ENCODE measurements at places on chromosomes 13 and 19. TPM values are rescaled to one million over a fixed set of nuclear protein-coding genes. Genes with fewer than 3 reads are reported as not detected.

DNA sequence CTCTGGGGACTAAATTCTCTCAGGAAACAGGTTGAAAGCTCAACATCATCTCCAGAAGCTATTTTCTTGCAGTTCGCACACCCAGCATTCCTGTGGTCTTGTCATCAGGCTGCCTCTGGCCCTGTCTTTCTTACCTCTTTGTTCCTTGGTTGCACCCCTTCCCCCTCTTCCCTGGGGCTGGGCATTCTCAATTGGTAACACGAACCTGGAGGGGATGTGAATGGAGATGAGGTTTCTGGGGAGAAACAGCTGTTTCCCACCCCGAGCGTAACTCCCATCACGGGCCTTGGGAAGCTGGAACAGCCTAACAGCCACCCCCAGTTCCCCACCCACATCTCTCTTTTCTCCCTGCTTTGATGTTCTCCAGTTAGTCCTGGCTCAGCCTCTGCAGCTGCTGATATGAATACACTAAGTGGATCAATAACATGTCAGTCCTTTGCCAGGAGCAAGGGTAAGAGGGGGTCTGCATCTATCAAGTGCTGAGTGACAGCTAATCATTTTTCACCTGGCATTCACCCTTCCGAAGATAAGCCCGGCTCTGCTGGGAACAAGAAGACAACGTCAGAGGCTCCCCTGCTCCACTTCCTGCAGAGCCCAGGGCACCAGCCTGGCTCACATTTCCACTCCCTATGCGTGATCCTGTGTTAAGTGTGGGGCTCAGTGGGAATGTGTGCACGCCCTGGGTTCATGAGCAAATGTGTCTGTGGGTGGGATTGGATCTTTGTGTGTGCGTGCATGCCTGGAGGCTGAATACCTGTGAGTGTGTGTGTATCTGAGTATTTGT is 74.0 kb upstream of the KCTD15 start:
- no peak overlapping the region for H3K27ac ChIP-seq
- no peaks in the 10 kb centered on the region for H3K27me3 ChIP-seq
- no peak overlapping the region for H3K4me3 ChIP-seq
- H3K36me3 ChIP-seq, result no peaks in the 10 kb centered on the region

IL11 gene
- total RNA-seq, result not detected

- H3K36me3 ChIP-seq, result no peaks in the 10 kb centered on the region
- H3K27ac ChIP-seq, result no peak overlapping the region
Measured at GRCh38 chr19:5341448-5341820, 822 bp upstream of the PTPRS start.

- DNase-seq, result no peak
- no peak overlapping the region for H3K27ac ChIP-seq
- H3K27me3 ChIP-seq, result no peaks in the 10 kb centered on the region
- H3K4me1 ChIP-seq, result no peaks in the 10 kb centered on the region
Measured at GRCh38 chr13:100399455-100399854, 189.1 kb downstream of the GGACT start.

GPC5 gene
- 7.6 TPM for total RNA-seq

- H3K27me3 ChIP-seq, result peaks cover 7% of the 10 kb centered on the region
- no peak overlapping the region for H3K4me3 ChIP-seq
- no peak overlapping the region for H3K27ac ChIP-seq
- H3K36me3 ChIP-seq, result peaks cover 37% of the 10 kb centered on the region
- no peak for DNase-seq
Measured at GRCh38 chr19:55089342-55089944, 13.8 kb downstream of the EPS8L1 start.

RAB8A gene
- 68.3 TPM for total RNA-seq

SLITRK1 gene
- not detected for total RNA-seq

DNA sequence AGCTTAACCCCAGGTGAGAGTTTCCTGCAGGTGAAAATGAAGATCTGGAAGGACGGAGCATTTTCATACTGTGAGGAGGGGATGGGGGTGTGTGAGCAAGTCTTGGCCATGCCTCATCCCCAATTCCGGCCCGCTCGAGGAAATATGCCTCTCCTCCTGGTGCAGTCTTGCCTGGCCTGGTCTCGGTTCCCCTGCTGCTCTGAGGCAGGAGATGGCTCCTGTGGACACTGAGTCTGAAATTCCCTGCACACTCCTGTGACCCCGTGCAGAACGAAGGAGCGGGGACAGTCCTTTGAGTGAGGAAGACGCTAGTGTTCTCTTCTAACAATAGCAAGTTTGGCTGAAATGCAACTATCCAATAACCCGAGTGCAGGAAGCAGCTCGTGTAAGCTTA is 329 bp upstream of the ZNF439 start:
- peaks cover 11% of the 10 kb centered on the region for H3K4me1 ChIP-seq
- DNase-seq, result no peak
- peak overlapping the region; percentile 72 for H3K27ac ChIP-seq
- no peaks in the 10 kb centered on the region for H3K36me3 ChIP-seq
- peak overlapping the region; percentile 69 for H3K4me3 ChIP-seq

- peak overlapping the region; percentile 91 for H3K27ac ChIP-seq
- H3K36me3 ChIP-seq, result peaks cover 5% of the 10 kb centered on the region
- H3K27me3 ChIP-seq, result no peaks in the 10 kb centered on the region
- no peak for DNase-seq
- H3K4me3 ChIP-seq, result peak overlapping the region; percentile 66
Measured at GRCh38 chr19:21835429-21835809, 563 bp downstream of the ZNF43 start.

DNA sequence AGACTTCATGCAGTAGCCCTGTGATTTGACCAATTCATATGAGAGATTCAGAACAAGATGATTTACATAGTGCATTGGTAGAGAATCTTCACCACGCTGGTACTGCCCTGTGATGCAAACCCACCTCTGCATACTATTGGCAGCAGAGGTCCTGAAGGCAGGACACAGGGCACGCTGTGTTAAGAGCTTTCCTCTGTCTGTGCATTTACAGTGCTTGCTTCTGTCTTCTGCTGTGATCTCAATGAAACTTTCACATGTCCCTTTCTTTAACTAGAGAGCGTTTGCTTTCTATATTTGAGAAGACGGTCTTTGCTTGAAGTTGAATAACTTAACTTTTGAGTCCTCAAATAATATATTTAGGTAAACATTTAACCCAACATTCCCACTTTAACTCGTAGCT is 219.0 kb upstream of the SPRY2 start:
- no peaks in the 10 kb centered on the region for H3K4me1 ChIP-seq
- DNase-seq, result no peak

- H3K36me3 ChIP-seq, result no peaks in the 10 kb centered on the region
- H3K27me3 ChIP-seq, result no peaks in the 10 kb centered on the region
- DNase-seq, result no peak
- no peak overlapping the region for H3K27ac ChIP-seq
- no peaks in the 10 kb centered on the region for H3K4me1 ChIP-seq
- no peak overlapping the region for H3K4me3 ChIP-seq
Measured at GRCh38 chr13:97475011-97475410, 41.0 kb downstream of the RAP2A start.

ZNF729 gene
- not detected for total RNA-seq

GRCh38 chr19:17719730-17720400 is 585 bp downstream of the MAP1S start:
- peak overlapping the region; percentile 99 for H3K4me3 ChIP-seq
- peaks cover 60% of the 10 kb centered on the region for H3K4me1 ChIP-seq
- peaks cover 13% of the 10 kb centered on the region for H3K36me3 ChIP-seq
- no peaks in the 10 kb centered on the region for H3K27me3 ChIP-seq
- peak; percentile 82 for DNase-seq

DNA sequence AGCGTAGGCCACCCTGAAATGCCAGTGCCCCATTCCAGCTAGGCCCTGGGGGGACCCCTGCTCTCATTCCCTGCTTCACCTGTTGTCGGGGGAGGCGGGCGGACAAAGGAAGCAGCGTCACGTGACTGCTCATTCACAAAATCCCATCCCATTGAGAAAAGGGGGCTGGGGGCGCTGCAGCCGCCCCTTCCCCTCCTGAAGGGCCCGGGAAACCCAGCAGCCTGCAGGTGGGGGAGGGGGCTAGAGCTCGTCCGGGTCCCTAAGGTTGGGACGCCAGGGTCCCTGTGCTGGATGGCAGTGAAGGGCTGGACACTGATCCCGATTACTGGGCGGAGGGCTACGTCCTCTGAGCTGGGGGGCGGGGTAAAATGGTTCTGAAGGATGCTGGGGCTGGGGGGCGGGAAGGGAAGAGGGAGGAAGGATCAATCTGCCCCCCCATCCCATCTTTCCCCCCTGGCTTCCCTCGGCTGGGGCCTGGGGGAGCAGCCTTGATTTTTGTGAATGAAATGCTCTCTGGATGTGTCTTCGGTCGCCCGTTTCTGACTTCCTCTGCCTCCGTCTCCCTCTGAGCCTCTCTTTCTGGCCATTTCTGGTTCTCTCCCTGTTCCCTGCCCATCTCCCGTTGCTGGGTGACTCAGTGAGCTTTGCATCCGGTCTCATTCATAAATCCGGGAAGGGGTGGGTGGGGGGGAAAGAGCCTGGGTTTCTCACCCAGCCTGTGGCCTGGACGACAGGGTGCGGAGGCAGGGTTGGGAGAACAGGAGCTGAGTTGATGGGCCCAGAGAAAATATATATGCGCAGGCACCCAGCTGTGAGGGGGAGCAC is 816 bp downstream of the SPRED3 start:
- H3K27ac ChIP-seq, result no peak overlapping the region
- H3K36me3 ChIP-seq, result no peaks in the 10 kb centered on the region
- peaks cover 33% of the 10 kb centered on the region for H3K4me1 ChIP-seq
- DNase-seq, result no peak
- H3K4me3 ChIP-seq, result no peak overlapping the region

GRCh38 chr13:100520936-100521850 is 67.4 kb downstream of the GGACT start:
- H3K36me3 ChIP-seq, result no peaks in the 10 kb centered on the region
- peak; percentile 70 for DNase-seq
- no peak overlapping the region for H3K27ac ChIP-seq
- H3K27me3 ChIP-seq, result no peaks in the 10 kb centered on the region
- H3K4me1 ChIP-seq, result no peaks in the 10 kb centered on the region
- H3K4me3 ChIP-seq, result no peak overlapping the region

- no peak for DNase-seq
- no peak overlapping the region for H3K27ac ChIP-seq
- H3K4me3 ChIP-seq, result no peak overlapping the region
Measured at GRCh38 chr13:26483546-26483945, 73.9 kb upstream of the WASF3 start.

DNA sequence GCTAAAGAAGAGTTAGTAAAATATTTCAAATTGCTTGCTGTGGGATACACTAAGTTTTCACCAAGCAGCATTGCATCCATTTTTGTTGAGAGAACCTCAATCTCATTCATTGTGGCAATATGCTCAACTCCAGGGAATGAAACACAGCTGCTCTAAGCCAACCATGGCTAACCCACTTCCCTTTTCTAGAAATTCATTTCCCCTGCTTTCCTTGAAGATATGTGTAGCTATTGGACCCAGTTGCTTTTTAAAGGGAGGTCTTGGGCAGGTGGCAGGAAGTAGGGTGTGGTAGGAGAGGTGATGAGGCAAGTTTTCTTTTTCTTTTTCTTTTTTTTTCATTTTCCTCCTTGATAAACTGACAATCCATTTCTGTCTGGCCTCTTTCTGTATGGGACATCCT is 452.2 kb downstream of the FGF14 start:
- H3K4me1 ChIP-seq, result no peaks in the 10 kb centered on the region
- no peak overlapping the region for H3K4me3 ChIP-seq
- DNase-seq, result no peak
- H3K27ac ChIP-seq, result no peak overlapping the region
- H3K27me3 ChIP-seq, result no peaks in the 10 kb centered on the region
- no peaks in the 10 kb centered on the region for H3K36me3 ChIP-seq

ELL gene
- 23.6 TPM for total RNA-seq

DNA sequence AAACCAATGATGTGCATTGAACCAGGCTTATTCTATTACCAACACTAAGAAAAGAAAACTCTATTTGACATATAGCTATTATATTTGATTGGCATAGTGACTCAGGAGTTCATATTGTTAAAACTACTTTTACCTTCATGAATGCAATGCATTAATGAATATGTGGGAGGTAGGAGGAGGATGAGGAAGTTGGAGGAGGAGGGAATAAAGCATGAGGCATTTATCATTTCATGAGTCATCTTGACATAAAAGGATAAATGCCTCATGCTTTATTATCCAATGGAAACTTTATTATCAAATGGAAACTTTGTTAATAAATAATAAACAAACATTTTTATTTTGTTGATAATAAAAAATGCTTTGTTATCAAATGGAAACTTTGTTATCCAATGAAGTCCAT is 116.5 kb downstream of the SPRY2 start:
- H3K36me3 ChIP-seq, result no peaks in the 10 kb centered on the region
- DNase-seq, result no peak
- no peaks in the 10 kb centered on the region for H3K4me1 ChIP-seq
- no peaks in the 10 kb centered on the region for H3K27me3 ChIP-seq
- H3K27ac ChIP-seq, result no peak overlapping the region
- H3K4me3 ChIP-seq, result no peak overlapping the region

DNA sequence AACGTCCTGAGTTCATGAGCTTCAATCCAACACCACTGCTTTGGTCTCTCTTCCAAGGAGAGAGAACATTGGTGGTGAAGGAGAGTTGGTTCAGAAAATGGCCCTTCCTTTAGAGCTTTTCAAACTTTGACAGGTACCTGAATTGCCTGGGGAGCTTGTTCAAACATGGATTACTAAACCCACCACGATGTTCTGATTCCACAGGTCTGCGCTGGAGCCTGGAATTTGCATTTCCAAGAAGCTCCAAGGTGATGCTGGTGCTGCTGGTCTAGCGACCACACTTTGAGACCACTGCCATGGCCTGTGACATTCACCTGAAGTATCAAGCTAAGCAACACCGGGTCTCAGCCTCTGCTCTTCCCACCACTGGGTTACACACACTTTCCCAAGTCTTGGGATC is 60.2 kb downstream of the GSX1 start:
- H3K4me1 ChIP-seq, result no peaks in the 10 kb centered on the region
- DNase-seq, result no peak
- no peaks in the 10 kb centered on the region for H3K36me3 ChIP-seq
- no peak overlapping the region for H3K27ac ChIP-seq
- H3K4me3 ChIP-seq, result no peak overlapping the region

GRCh38 chr19:49779731-49780555 is 13.1 kb downstream of the AP2A1 start:
- peaks cover 20% of the 10 kb centered on the region for H3K36me3 ChIP-seq
- peaks cover 6% of the 10 kb centered on the region for H3K4me1 ChIP-seq
- no peak for DNase-seq
- H3K27ac ChIP-seq, result no peak overlapping the region
- no peak overlapping the region for H3K4me3 ChIP-seq

ZNF45 gene
- 15.8 TPM for total RNA-seq

- H3K4me1 ChIP-seq, result peaks cover 15% of the 10 kb centered on the region
- no peak overlapping the region for H3K27ac ChIP-seq
- no peak overlapping the region for H3K4me3 ChIP-seq
- H3K27me3 ChIP-seq, result no peaks in the 10 kb centered on the region
- peak; percentile 14 for DNase-seq
Measured at GRCh38 chr13:28406733-28407266, 88.1 kb downstream of the FLT1 start.

FXYD3 gene
- total RNA-seq, result 94.3 TPM

FBXO27 gene
- 8.1 TPM for total RNA-seq

DENND1C gene
- 5.8 TPM for total RNA-seq
